ENCODE measurements at places on chromosomes 5 and 9.

DNA sequence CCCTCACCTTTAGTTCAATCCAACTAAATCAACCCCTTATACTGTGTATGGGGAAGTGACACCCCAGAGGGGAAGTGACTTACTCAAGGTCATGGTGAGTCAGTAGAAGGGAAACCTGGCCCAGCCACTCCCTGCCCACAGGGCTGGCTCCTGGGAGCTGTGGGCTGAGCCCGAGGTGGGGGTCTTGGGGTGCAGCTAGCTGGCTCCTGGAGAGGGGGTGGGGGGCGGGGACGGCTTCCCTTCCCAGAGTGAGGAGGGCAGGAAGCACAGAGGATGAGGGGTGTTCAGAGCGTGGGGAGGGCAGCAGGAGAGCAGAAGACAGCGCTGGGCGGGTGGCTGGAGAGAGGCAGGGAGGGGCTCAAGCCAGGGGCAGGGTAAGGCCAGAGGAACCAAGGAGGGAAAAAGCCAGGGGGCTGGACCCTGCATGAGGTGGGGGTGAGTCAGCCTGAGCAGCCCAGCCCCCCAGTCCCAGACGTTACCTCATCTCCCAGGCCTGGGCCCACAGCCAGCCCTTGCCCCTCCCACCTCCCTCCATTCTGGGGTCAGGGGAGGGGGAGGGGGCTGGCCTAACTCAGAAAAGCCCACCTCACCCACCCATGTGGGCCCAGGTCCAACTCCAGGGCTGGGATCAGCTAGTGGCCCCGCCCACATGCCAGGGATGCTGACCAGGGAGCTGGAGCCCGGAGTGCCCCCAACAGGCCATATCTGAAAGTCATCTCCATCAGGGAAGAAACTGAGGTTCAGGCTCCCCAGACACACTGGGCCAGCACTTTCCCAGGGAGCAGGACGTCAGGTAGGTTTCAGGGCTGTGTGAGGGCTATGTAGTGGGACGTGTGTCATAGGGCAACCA is 2.8 kb downstream of the PDLIM7 start:
- no peak for DNase-seq

DNA sequence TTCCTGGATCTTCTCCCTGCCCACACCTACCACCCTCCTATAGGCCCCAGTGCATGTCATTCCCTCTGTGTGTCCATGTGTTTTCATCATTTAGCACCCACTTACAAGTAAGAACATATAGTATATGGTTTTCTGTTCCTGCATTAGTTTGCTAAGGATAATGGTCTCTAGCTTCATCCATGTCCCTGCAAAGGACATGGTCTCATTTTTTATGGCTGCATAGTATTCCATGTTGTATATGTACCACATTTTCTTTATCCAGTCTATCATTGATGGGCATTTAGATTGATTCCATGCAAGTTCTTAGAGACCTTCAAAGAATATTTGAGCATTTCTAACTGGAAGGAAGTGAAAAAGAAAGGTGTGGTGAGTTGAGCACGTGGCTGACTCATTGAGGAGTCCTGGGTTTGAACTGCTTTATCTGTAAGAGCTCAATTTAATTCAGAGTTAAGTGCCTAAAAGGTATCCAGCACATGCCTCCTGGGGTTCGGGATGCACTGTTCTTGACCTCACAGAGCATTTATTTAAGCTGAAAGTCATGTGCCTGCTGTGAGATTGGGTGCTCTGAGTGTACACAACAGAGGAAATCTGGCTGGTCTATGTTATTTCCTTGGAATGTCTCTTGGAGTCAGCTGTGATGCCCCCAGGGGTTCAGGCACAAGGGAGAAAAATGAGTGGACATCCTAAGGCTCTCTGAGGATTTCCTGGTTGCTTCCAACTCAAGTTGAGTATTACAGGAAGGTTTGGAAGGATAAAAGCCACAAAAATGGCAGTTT is 56.4 kb downstream of the SH3GL2 start:
- DNase-seq, result no peak

GRCh38 chr5:125357660-125358059 is 611.2 kb upstream of the ZNF608 start:
- DNase-seq, result no peak

DNA sequence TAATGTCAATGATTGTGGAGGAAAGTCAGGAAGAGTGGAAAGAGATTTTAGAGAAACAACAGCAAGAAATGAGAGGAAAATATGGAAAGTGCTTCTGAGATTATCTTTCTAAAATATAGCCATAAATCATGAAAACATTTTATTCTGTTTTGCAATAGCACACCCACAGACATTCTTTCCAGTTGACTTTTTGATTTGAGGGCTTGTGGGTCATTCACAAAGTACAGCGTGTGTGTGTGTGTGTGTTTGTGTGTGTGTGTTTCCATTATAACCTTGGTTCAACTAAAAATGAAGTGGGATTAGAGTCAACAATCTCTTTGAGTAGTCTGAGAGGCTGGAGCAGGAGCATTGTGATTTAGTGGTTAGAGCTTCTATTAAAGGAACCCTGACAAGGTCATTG is 116.6 kb upstream of the GAS1 start:
- no peak for DNase-seq

GRCh38 chr5:140998921-140999410 is 32.7 kb downstream of the PCDHAC2 start:
- DNase-seq, result no peak

DNA sequence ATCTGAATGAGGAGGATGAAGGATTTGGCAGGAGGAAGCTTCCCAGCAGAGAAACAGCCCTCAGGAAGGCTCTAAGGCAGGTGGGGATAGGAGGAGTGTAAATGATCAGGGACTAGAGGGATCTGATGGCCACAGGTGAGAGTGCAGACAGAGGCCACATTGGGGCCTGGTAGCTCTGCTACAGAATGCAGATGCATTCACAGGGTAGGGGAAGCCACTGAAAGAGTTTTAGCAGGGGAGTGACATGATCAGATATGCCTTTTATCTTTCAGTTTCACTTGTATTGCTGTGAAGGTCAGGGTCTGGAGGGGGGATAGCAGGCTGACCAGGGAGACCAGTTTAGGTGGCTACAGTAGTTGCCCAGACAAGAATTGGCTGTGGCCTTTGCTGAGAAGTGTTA is 3.0 kb downstream of the TXNDC15 start:
- DNase-seq, result no peak

DNA sequence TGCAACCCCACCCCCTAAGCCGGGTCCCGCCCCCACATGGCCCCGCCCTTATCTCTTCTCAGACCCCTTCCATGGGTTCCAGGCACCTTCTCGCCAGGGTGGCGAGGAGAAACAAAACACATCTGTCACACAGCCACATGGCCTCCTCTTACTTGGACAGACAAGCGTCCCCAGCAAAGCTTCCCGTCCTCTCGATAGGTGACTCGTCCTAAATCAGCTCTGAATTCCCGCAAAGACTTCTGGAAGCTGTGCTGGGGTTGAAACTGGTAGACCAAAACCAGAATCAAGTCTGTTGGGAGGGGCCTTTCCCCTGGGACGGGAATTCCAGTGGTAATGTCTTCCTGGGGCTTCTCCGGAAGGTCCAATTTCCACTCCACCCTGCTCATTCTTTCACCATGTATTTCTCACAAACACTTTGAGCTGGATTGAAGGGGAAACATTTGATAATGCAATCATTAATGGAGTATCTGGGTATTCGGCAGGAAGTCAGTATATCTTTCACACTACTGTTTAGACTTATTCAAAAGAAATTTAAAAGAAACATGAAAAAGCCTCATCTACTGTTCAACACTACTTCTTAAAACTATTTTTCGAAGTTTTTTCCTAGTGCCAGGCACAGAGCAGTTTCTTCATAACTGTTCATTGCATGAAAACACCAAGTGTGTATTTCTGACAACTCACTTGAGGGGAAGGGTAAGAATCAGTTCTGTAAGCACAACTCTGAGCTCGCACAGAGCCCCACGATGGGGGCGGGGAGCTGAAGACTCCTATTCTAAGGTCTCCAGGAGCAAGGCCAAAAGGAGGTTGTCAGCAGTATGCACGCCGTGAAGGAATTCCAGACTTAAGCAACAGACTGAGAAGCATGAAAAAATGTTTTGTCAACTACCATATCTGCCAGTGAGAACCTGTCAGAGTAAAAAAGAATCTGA is 644 bp upstream of the CTNNAL1 start:
- no peak for DNase-seq

- no peak for DNase-seq
Measured at GRCh38 chr9:83557317-83557716, 19.1 kb upstream of the FRMD3 start.

DNA sequence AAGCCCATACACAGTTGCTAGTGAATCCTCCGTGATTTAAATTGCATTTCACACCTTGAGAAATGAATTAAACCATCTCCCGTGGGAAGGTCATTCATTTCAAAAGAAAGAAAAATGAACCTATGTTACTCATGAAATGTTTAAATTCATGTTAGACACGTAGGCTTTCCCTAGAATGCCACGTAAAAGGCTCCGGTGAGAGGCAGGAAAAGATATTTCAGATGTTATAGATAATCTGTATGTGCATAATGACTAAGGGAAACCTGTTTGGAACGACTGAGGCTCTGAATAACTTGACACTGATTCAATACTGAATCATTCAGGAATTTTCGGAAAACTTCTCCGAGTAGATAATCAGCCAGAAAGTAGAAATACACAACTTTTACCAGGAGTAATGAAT is 134.3 kb upstream of the ICE1 start:
- no peak for DNase-seq

DNA sequence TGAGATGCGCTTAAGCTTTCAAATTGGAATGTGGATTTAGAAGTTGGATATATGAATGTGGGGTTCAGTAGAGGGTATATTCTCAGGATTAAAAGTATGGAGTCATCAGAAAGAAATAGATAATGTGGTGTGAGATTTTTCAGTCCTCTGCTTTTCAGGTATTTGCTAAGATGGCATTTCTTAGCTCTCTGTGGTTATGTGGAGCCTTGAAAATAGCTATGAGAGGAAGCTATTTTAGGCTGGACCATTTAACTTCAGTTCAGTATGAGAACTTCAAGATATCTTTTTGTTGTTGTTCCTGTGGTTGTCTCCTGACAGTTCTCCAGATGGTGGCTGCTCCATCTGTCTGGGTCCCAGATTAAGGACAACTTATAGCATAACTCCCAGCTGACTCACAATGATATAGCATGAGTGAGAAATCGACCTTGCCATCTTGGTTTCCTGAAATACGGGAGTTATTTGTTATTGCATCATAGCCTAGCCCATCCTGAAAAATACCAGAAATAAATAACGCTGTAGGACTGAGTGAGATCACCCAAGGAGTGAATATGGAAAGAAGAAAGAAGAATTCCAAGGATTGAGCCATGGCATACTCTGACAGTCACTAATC is 461.5 kb downstream of the ANXA1 start:
- DNase-seq, result no peak

DNA sequence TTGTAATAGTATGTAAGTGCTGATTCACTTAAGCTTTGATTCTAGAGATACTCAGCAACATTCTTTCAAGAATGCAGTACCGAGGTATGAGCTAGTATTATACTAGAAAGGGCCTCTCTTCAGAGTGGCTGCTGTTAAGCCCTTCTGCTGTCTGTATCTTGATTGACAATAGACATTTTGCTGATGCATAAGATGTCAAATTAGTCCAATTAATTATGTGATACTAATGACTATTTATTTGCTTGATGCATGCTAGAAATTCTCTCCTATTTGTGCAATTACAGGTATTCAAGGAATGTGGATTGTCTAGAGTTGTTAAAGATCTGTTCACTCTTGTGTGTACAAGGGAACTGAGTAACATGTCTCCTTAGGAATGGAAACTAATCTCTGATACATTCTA is 92.3 kb upstream of the PTGER4 start:
- no peak for DNase-seq

DNA sequence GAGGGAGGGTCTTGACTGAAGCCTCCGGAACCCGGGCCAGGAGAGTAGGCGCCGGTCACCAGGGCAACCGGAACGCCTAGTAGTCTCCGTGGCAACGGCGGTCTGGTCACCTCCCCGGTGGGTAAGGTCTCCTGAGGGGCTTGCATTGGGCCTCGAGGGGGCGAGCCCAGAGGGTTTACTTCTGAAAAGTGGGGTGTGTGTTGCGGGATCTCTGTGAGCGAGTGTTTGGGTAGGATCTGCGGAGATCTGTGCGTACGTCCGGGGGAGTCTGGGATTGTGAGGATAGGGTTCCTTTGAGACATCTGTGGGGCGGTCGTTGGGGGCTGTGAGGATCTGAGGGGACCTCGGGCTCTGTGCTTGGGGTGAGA is at the start of gene FAM221B:
FAM221B (minus strand) TSS at position 17 of the 368 bp plus-strand sequence. CDS start 2,571 bp downstream, outside the sequence.
- DNase-seq, result peak; percentile 31

DNA sequence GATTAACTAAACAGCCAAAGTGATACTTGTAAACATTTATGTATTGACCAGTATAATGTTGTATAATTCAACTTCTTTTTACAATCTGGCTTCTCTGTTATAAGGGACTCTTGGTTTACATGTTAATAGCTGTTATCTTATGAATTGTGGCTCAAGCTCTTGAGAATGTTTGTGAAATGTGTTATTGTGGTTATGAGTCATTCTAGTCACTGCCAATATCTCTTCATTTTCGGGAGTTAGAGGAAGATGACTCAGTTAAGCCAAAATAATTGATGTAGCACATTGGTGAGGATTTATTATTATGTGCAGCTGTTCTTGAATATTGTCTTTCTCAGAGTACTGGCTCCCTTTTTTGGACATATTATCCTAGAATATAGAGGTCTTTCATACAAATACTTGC is 655.2 kb upstream of the RIOK2 start:
- DNase-seq, result no peak

- no peak for DNase-seq
Measured at GRCh38 chr5:15388866-15389265, 111.1 kb upstream of the FBXL7 start.

- no peak for DNase-seq
Measured at GRCh38 chr9:20579524-20580314, 42.6 kb downstream of the MLLT3 start.

DNA sequence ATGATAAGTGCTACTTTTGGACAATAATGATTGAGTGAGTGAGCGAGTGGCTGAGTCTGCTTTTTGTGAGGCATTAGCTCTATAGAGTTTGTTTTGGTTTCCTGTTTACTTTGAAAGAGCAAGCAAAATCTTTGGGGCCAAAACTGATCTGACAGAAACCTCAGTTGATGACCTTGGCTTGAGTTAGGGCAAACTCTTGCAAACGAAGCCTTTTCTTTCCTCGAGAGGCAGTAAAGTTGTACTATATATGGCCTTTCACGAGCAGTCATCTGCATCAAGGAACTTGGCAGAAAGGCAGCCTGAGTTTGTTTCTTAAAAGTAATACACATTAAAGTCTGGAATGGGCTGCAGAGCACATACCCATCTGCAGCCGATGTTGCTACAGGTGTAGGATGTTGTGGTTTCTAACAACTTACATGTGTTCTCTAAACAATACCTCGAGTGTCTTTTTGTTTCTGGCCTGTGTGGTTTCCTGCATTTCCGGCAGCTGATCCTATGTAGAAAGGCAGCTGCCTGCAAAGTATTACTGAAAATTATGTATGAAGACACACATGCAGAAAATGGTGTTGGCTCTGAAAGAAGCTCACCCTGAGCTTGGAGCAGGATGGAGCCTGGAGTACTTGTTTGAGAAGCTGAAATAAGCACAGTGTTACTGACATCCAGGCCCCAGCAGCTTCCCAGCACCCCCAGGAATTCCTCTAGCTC is 60.8 kb downstream of the FOXD1 start:
- DNase-seq, result peak; percentile 58
